Cortex of kidney (tissue), 1 donor: ENCODE measurements at places on chromosomes 7 and 10.

DNA sequence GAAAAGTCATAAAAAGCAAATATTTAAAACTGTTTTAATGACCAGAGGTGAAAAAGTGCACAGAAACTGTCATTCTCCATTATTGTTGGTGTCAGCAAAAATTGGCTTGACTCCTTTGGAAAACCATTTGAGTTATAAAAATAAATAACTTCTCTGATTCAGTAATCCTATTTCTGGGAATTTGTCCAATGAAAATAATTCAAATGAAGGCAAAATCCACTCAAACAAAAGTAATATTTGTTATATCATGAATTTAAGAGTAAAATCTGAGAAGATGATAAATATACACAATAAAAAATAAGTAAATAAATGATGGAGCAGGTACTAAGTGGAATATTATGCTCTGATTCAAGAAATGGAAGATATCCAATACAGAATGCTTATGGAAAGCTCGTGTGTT, 326.6 kb upstream of the KLF6 start:
- DNase-seq = no peak

DNA sequence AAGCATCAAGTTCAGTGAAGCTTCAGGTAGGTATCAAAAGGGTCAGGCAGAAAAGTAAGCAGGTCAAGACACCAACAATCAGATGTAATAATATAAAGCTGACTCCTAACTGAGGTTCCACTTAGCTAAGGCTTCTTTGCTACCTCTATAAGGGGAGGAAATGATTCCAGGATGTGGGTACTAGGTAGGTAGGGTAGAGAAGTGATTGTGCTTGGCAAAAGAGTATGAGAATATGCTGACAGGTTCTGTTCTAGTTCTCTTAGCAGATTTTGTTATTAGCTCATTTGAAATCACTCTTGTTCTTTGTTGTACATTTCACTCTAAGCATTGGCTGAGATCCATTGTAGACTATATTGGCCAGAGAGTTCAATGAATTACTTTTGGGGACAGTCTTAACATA, 40.7 kb upstream of the CBLL1 start:
- DNase-seq = no peak

- no peak for DNase-seq
Observed at GRCh38 chr7:152910545-152911225, 151.1 kb downstream of the ACTR3B start.

DNA sequence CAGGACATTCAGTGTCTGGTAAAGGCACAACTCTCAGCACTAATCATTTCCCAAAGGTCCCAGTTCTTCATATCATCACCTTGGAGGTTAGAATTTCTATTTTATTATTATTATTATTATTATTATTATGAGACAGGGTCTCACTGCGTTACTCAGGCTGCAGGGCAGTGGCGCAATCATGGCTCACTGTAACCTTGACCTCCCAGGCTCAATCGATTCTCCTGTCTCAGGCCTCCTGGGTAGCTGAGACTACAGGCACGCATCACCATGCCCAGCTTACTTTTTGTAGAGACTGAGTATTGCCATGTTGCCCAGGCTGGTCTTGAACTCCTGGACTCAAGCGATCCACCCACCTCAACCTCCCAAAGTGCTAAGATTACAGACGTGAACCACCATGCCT, 91.8 kb upstream of the DOCK1 start:
- DNase-seq = no peak

GRCh38 chr7:41955893-41956675, 253.2 kb upstream of the INHBA start:
- no peak for DNase-seq

GRCh38 chr7:54769203-54769602, 10.2 kb upstream of the SEC61G start:
- DNase-seq = no peak

DNA sequence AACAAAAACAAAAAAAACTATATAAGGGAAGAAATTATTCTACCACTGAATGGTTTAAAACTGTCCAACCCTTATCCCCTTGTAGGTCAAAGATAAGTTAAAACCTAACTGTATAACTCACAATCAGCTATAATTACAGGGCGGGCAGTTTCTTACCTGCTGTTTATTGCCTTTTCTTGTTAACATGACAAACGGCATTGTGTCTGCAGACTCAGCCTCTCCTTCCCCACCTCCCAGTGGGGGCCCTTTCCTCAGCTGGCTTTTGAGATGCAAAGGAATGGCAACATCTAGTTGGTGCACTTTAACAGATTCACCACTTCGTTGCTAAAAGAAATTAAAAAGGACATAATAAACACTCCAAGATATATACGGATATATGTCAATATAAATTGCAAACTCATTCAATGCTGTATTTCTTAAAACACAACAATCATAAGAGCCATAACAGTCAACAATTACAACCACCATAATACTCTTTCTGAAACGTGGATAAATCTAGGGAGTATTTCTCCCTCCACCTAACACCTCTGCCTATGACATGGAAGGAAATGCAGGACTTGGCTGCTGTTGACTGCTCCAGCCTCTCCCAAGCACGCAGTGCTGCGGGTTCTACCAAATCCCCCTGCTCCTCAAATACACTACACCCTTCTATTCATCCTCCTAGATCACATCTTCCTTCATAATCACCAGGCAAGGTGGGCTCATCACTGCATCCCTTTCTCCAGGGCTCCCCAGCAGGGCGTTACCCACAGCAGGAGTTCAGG, 106.0 kb downstream of the UPF2 start:
- no peak for DNase-seq

DNA sequence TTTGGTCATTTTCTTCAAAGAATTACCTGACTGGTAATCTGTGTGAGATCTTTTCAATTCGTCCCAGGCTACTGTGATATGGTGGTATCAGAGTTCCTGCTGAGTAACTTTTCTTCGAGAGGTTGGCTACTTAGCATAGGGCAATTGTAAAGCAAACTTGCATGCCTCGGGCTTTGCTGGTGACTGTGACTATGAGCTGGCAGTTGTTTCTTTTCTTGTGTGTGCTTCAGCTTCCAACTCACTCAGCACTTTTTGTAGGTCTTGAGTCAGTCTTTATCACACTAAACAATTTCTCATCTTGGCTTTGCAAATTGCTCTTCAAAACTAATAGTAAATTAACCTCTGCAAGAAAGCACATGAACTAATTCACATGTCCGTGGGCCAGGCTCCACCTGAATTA, 44.3 kb downstream of the PRR15 start:
- no peak for DNase-seq

DNA sequence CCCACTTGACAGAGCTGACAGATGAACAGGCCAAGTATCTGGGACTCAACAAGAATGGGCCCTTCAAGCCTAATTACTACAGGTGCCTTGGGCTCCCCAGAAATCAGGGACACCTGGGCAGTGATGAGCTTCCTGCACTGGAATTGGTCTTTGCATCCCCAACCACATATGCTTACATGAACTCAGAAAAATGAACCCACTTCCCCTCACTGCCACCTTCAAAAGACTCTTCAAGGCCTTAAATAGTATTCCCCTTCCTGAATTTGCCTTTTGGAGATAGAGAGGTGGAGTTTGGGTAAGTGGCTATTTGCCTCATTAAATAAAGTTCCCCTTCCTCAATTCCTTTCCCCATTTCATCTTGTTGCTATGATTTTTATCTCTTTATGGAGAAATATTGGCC, 7.8 kb upstream of the STRIP2 start:
- DNase-seq = no peak

DNA sequence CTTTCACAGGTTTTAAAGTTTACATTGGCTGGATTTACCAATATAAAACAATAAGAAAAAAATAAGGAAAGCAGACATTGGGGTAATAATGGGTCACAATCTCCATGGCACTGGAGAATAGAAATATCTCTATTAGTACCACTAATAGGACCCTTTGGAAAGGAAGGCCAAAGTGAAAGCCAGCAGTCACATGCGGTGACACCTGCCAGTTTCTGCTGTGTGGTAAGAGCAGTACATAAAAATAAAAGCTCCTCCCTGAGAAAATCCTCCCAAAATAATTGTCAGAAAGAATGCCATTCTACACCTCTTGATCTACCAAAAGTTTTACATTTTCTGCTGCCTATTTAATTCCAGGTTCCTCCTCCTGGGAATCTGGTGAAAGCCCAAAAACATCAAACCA, 30.4 kb upstream of the SLC13A1 start:
- no peak for DNase-seq

- no peak for DNase-seq
Observed at GRCh38 chr7:85018498-85018897, 168.4 kb downstream of the SEMA3D start.

DNA sequence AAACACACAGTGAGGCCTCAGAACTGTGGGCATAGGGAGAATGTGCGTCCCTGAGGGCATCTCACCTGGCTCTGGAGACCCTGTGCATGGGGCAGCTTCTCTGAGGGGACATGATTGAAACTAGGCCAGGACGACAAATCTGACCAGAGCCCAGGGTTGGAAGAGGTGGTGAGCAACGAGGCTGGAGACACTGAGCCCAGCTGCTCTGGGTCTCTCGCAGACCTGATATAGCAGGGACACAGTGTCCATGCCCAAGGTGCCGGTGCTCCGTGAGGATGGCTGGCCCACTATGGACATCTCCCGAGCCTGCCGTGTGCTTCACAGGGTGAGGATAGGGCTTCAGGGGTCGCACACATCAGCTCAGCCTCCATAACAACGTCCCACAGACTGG, 49.3 kb upstream of the INSIG1 start:
- DNase-seq = no peak

- DNase-seq = no peak
Observed at GRCh38 chr7:81285142-81285871, 366.5 kb upstream of the SEMA3C start.

- no peak for DNase-seq
Observed at GRCh38 chr10:48923748-48924147, 15.9 kb downstream of the LRRC18 start.

GRCh38 chr7:87016606-87017005, 42.8 kb downstream of the ELAPOR2 start:
- DNase-seq = no peak

- DNase-seq = no peak
Observed at GRCh38 chr7:37462138-37462537, 13.5 kb upstream of the ELMO1 start.

GRCh38 chr10:72612203-72612826, 13.6 kb downstream of the MICU1 start:
- no peak for DNase-seq

DNA sequence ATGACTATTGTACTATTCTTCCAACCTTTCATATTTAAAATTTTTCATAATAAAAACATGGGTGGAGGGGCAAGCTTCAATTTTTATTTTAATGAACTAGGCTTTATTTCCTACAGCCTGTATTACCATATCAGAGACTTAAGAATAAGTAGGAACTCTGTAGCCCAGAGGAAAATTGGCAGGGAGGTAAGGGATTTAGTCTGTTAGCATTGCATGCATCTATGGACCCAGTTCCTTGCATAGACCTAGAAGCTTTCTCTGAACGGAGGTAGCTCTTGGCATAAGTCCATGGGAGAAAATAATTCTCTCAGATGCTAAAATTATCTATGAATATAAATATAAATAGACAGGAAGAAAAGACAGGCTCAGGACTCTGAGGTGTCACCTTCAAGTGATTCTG, 31.4 kb upstream of the CCDC6 start:
- DNase-seq = no peak

DNA sequence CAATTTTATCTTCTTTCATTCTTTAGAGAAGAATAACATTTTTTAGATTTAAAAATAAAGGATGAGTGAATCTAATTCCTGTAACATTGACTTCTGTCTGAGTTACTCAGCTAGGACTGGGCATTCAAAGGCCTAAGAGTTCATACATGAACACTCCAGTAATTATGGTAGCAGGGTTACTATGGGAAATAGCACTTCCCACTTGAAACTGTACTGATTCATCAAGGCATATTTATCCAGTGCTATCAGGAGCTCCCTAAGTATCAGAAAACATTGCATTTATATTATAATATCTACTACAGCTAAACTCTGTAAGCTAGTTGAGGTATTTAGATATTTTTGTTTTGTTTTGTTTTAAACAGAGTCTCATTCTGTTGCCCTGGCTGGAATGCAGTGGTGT, 41.8 kb downstream of the NDUFB2 start:
- DNase-seq = no peak
